ENCODE measurements at places on chromosomes 4 and X.

DNA sequence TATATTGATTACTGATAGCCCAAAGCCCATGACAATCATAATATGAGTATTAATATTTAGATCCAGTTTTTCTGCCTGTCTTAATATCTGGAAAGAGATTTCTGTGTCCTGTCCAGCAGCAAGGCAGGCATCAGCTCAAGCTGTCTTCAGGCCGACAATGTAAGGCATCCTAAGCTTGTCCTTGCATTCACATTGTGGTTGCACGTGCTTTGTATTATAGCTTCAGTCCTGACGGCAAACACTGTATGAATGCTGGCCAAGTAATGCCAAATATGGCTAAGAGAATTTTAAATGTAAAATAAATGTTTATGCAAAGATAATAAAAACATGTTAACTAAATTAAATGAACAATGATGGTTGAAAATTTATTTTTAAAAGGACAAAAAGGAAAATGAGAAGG lies 255.7 kb upstream of the RPS6KA3 start:
- DNase-seq = no peak

DNA sequence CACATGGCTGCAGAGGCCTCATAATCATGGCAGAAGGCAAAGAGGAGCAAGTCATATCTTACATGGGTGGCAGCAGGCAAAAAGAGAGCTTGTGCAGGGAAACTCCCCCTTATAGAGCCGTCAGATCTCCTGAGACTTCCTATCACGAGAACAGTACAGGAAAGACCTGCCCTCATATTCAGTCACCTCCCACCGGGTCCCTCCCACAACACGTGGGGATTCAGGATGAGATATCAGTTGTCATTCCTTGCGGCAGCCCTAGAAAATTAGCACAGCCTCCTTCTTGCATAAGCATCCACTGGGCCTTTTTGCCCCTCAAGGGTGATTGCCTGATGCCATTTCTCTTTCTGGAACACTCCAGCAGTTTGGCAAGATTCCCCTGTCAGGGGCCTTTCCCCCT lies 61.7 kb upstream of the STX18 start:
- no peak for DNase-seq

GRCh38 chr4:6435010-6435409 lies 37.4 kb downstream of the PPP2R2C start:
- DNase-seq = no peak

DNA sequence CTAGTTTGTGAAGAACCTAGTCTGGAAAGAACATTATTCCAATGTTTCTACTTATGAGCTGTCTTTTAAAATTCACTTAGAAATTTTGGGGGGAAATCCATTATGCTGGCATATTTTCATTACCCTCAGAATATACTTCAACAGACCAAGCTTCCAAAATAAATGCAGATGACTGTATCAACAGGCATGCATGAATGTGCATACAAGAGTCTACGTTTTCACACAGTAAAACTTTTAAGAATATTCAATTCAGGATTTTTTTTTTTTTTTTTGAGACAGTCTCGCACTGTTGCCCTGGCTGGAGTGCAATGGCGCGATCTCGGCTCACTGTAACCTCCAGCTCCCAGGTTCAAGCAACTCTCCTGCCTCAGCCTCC lies 49.7 kb downstream of the ABCG2 start:
- no peak for DNase-seq

DNA sequence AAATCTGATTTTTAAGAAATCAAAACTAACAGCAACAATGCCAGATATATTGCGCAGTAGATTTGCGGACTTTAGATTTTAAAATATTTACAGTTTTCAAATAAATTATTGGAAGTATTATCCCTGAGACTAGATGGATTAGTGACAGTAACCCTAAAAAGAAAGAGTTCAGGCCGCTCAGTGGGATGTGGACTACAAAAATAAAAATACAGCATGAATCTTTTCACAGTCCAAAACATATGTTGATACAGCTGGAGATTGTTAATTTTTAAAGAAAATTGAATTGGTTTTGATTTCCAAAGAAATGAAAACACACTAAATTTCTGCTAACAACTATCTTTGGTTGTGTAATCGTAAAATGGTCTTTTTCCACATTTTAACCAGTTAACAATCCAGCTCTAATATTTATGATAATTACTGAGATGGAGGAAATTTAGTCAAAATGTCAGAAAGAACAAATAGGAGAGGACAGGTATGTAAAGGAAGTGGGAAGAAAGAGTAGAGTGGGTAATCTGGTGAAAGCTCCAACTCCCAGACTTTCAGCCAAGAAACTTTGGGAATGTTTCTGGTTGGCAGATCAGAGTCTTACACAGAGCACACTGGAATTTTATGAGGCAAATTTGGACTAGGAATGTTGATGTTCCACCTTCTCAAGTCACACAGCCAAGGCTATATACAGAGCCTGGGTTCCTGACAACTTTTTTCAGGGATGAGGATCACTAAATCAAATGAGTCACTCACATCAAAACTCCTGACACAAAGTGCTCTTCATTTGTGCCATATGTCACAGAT lies 15.1 kb downstream of the C4orf36 start:
- DNase-seq = no peak

DNA sequence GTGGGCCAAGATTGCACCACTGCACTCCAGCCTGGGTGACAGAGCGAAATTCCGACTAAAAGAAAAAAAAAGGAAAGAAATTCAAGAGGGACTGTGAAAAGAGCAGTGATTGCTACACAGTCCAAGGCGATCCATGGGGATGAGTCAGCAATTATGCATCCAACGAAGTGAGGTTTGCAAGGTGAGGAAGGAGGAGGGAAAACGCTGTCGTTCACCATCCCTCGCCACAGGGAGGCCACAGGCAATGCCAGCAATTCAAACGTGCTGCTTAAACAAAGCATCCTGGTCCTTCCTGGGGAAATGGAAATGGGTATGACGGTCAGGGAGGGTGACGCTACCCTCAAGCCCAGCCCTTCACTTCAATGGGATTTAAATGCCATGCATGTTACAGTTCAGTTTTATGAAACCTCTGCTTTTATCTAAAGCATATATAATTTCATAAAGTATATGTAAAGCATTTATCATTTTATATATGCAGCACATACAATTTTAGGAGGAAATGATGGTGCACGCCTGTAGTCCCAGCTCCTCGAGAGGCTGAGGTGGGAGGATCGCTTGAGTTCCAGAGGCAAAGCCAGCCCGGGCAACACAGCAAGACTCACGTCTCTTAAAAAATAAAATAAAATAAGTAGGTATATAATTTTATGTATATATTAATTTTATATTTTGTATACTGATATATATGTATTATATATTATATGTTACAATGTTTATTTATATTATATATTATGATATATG lies 108.7 kb downstream of the DHRSX start:
- no peak for DNase-seq

DNA sequence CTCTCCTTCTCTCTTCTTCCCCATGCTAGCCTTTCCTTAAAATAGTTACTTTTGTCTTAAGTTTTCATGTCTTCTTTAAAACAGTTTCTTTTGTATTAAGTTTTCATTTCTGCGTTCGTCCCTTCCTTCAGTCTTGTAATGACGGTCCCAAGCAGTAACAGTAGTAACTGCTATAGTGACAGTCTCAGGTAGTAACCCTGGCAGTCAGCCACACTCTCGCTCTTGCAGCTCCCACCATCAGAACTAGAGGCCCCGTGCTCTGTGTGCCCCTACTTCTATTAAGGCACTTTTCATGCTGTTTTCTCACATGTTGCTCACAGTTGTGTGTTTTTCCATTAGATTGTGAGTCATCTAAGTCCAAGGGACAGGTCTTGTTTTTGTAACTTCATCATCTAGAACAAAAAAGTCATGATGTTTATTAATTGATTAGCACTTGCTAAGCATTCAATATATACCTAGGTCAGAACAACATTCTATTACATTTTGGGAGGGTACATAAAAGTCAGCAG lies 49.3 kb downstream of the C4orf33 start:
- no peak for DNase-seq

GRCh38 chrX:119871245-119871598 lies 311 bp downstream of the RNF113A start:
- DNase-seq = no peak

GRCh38 chr4:184845367-184846021 lies 19.7 kb upstream of the ACSL1 start:
- no peak for DNase-seq

DNA sequence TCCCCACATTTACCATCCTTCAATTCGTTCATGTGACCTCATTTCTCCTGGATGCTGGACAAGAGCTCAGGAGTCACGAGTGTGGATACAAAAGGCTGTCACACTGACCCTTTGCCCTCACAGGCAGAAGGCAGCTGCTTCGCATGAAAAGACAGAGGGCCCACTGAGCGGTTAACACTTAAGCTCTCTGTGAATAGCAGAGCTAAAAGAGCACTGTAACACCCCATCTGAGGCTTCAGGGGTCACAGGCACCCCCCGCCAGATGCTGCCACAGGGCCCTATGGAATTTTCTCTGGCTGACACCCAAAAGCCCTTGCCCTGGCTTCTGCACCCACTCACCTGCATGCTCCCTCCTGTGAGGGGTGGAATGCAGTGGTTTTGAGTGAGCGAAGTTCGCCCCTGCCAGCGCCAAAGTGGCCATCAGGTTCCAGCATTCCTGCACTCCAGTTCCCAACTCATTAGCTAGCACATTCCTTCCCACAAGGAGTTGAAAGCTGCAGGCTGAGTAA lies 360.9 kb downstream of the PPP3CA start:
- no peak for DNase-seq

DNA sequence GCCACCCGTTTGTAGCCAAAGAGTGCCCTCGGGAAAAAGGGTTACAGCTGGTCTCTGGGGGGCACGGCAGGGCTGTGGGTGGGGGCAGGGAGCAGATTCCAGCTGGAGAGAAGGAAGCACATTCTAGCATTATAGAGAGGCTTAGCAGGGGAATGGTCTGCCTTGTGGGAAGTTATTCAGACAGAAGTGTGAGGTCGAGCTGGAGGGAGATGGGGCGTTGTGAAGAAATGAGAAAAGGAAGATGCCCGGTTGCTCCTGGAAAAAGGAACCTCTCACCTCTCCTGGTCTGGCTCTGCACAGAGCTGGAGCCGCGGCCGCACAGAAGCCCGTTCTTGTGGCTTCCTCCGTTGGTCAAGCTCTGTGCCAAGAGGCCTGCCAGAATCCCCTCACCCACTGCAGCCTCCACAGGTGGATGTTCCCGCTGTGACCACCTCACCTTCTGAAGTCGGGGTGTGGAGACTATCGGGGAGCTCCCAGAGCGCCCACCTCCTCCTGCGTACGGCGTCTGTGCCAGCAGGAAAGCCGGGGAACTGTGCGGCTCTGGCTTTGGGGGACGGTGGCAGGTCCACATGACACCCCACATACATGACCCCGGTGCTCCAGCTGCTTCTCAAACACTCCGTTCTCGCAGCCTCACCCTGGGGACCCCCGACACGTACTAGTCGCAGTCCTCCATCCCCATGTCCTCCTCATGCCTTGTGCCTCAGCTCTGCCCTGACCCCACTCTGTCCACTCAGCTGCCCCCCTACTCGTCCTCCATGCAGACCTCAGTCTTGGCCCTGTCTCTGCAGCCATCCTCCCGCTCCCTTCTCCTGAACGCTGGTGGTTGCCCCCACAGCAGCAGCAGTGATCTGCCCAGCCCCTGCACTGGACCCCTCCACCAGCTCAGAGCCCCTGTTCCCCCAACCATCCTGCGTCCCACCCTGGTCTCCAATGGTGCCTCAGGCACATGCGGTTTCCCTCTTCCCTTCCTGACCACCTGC lies 52.2 kb upstream of the HGFAC start:
- DNase-seq = no peak

- DNase-seq = no peak
Observed at GRCh38 chr4:89273741-89274141, 33.9 kb downstream of the GPRIN3 start.

DNA sequence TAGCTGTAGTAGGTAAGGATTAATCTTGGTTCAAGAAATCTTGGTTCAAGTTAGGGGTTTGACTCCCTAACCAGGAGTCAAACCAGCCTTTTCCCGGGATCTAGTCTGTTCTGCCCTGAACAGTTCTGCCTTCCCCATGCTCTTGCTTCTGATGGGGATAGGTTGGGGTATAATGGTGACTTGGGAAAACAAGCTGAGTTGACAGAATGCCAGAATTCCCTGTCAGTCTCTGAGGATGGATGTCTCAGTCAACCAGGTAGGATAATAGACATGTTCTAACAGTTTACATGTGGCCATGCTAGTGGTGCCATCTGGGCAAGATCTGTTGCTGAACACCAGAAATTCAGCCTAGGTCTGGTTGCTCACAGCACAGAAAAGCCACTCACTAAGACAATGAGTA lies 51.4 kb downstream of the RAB40AL start:
- DNase-seq = no peak

GRCh38 chrX:37697169-37697760 lies 11.7 kb downstream of the XK start:
- no peak for DNase-seq

Data from stimulated activated CD4-positive, alpha-beta T cell treated with anti-CD3 and anti-CD28 coated beads, Interleukin-1b, Interleukin-23, amount 100 ng/mL, for 4 hours (primary cell).